ENCODE measurements at places on chromosomes 4 and X.

DNA sequence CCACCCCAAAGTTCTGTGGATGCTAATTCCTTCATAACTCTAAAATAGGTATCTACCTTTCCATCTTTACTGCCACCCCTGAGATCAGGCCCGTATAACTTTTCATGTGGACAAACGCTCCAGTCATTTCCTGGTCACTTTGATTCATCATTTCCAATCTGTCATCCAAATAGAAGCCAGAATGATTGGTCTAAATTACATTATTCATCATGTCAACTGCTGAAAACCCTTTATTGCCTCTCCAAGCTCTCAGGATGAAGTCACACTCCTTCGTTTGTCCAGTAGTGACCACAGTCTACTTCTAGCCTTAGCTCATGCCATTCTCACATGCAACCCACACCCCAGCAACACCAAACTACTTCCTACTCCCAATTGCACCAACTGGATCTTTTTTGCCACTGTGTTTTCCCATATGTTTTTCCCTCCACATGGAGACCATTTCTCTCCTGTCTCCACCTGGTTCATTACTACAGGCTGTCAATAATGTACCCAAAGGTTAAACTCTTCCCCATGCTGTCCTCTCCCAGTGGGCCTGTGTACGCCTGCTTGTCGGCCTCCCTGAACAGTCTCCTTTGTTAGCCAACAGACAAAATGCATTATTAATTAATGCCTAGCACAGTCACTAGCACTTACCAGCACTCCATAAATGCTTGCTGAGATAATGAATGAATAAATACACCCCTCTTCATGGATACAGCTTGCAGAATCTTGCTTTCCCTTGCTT lies 382.6 kb upstream of the NOCT start:
- no peak overlapping the region for H3K4me3 ChIP-seq
- no peaks in the 10 kb centered on the region for H3K27me3 ChIP-seq
- no peak for DNase-seq
- no peak overlapping the region for H3K27ac ChIP-seq
- no peaks in the 10 kb centered on the region for H3K36me3 ChIP-seq
- H3K4me1 ChIP-seq, result no peaks in the 10 kb centered on the region

GRCh38 chrX:138946926-138947325 lies 235.4 kb upstream of the FGF13 start:
- no peaks in the 10 kb centered on the region for H3K27me3 ChIP-seq
- no peaks in the 10 kb centered on the region for H3K4me1 ChIP-seq

DNA sequence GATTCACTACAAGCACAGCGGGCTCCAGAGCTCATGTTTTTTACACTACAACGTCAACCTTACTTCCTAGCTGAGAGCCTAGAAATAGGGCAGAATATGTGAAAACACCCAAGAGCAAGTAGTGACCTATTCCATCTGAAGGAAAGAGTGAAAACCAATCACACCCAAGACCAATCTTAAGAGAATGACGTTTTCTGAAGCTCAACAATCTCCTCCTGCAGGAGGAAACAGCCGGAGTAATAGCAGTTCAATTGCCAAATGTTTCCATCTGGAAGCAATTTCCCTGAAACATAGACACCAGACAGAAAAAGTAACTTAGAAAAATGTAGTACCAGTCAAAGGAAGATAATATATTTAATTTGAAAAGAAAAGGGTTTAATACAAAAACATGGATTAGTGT lies 142.4 kb downstream of the ANXA5 start:
- H3K4me3 ChIP-seq, result no peak overlapping the region
- no peak overlapping the region for H3K27ac ChIP-seq
- no peaks in the 10 kb centered on the region for H3K36me3 ChIP-seq
- no peaks in the 10 kb centered on the region for H3K27me3 ChIP-seq
- H3K4me1 ChIP-seq, result no peaks in the 10 kb centered on the region
- no peak for DNase-seq

- DNase-seq, result no peak
- H3K4me3 ChIP-seq, result no peak overlapping the region
- no peaks in the 10 kb centered on the region for H3K27me3 ChIP-seq
- no peaks in the 10 kb centered on the region for H3K4me1 ChIP-seq
- H3K27ac ChIP-seq, result no peak overlapping the region
Measured at GRCh38 chr4:138310498-138310897, 68.3 kb upstream of the SLC7A11 start.

GRCh38 chr4:148211533-148211932 lies 230.7 kb downstream of the NR3C2 start:
- DNase-seq, result no peak
- H3K4me3 ChIP-seq, result no peak overlapping the region
- H3K27me3 ChIP-seq, result no peaks in the 10 kb centered on the region
- H3K36me3 ChIP-seq, result no peaks in the 10 kb centered on the region
- no peak overlapping the region for H3K27ac ChIP-seq
- peaks cover 5% of the 10 kb centered on the region for H3K4me1 ChIP-seq

DNA sequence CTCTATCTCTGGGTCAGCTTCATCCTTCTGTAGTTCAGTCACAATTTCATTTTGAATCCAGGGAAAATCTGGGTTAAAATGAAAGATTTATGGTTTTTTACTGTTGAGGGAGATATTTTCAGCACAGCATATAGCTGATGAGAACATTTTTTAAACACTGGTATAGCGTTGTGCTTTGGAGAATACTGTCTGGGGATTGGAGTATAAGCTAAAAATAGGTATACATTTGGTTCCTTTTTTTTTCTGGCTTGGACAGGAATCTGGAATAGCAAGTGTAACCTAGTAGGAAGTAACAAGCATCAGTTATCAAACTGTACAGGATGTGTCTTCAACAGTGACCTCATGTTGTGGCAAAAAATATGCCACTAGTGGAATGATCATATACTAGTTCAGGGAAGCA lies 149.1 kb downstream of the GRXCR1 start:
- H3K36me3 ChIP-seq, result no peaks in the 10 kb centered on the region
- H3K27ac ChIP-seq, result no peak overlapping the region
- H3K4me1 ChIP-seq, result no peaks in the 10 kb centered on the region
- H3K4me3 ChIP-seq, result no peak overlapping the region
- H3K27me3 ChIP-seq, result no peaks in the 10 kb centered on the region

DNA sequence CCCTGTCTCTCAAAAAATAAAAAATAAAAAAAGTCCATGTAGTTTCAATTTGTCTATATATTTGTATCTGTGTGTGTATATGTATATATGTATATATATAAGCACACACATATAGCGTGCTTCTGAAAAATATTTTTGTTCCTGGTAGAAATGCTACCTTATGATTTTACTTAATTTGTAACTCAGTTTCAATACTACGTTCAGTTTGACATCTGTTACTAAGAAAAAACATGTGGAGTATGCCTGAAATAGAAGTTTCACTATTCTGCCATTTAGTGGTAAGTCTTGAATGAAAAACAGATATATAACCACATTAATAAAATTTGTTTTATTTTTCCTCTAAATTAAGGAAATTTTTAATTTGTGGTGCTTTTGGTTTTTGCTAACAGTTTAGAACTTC lies 14.2 kb downstream of the FSTL5 start:
- H3K27me3 ChIP-seq, result no peaks in the 10 kb centered on the region
- H3K4me3 ChIP-seq, result no peak overlapping the region

GRCh38 chr4:19694812-19695211 lies 556.9 kb upstream of the SLIT2 start:
- H3K4me1 ChIP-seq, result no peaks in the 10 kb centered on the region
- H3K27ac ChIP-seq, result no peak overlapping the region
- H3K27me3 ChIP-seq, result no peaks in the 10 kb centered on the region
- DNase-seq, result no peak
- H3K36me3 ChIP-seq, result no peaks in the 10 kb centered on the region
- no peak overlapping the region for H3K4me3 ChIP-seq

- H3K4me3 ChIP-seq, result no peak overlapping the region
- no peak overlapping the region for H3K27ac ChIP-seq
- no peaks in the 10 kb centered on the region for H3K36me3 ChIP-seq
- no peaks in the 10 kb centered on the region for H3K27me3 ChIP-seq
- H3K4me1 ChIP-seq, result no peaks in the 10 kb centered on the region
- DNase-seq, result no peak
Measured at GRCh38 chr4:127856813-127857447, 23.8 kb upstream of the PLK4 start.

GRCh38 chrX:135275973-135276372 lies 24.1 kb downstream of the ETDA start:
- no peaks in the 10 kb centered on the region for H3K4me1 ChIP-seq
- no peaks in the 10 kb centered on the region for H3K36me3 ChIP-seq
- no peaks in the 10 kb centered on the region for H3K27me3 ChIP-seq
- no peak for DNase-seq

- no peaks in the 10 kb centered on the region for H3K36me3 ChIP-seq
- no peaks in the 10 kb centered on the region for H3K4me1 ChIP-seq
- no peak overlapping the region for H3K4me3 ChIP-seq
- no peak overlapping the region for H3K27ac ChIP-seq
- no peak for DNase-seq
Measured at GRCh38 chr4:22720091-22720490, 27.4 kb downstream of the GBA3 start.

DNA sequence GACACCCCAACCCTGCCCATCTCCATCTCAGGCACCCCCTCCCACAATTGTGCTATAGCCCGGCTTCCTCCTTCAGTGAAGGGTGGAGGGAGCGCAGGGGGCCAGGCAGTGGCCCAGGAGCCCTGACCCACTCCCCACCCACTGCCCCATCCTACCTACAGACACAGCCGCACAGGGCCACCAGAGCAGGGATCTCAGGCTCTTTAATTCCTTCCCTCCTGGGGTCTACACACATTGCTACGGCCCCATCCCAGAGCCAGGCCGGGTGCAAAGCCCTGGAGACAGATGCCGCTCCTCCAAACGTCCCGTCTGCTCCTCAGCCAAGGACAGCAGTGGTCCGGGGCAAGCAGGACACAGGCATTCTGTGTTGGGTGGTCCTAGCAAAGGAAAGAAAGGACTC lies 12.8 kb upstream of the DUSP9 start:
- H3K27me3 ChIP-seq, result no peaks in the 10 kb centered on the region
- H3K27ac ChIP-seq, result no peak overlapping the region
- no peaks in the 10 kb centered on the region for H3K36me3 ChIP-seq
- H3K4me1 ChIP-seq, result no peaks in the 10 kb centered on the region
- no peak overlapping the region for H3K4me3 ChIP-seq
- no peak for DNase-seq

GRCh38 chr4:104559502-104559901 lies 64.8 kb upstream of the CXXC4 start:
- H3K27me3 ChIP-seq, result no peaks in the 10 kb centered on the region
- no peak overlapping the region for H3K4me3 ChIP-seq
- H3K4me1 ChIP-seq, result no peaks in the 10 kb centered on the region

- H3K4me3 ChIP-seq, result no peak overlapping the region
- no peaks in the 10 kb centered on the region for H3K4me1 ChIP-seq
- H3K27me3 ChIP-seq, result no peaks in the 10 kb centered on the region
- no peaks in the 10 kb centered on the region for H3K36me3 ChIP-seq
Measured at GRCh38 chr4:107631560-107631959, 88.5 kb downstream of the PAPSS1 start.

GRCh38 chrX:50161127-50161526 lies 39.7 kb downstream of the AKAP4 start:
- H3K4me1 ChIP-seq, result no peaks in the 10 kb centered on the region
- DNase-seq, result no peak
- no peak overlapping the region for H3K27ac ChIP-seq

GRCh38 chrX:111506826-111507225 lies 4.6 kb upstream of the SERTM2 start:
- H3K4me1 ChIP-seq, result no peaks in the 10 kb centered on the region
- H3K27ac ChIP-seq, result no peak overlapping the region
- DNase-seq, result no peak
- no peaks in the 10 kb centered on the region for H3K27me3 ChIP-seq
- H3K4me3 ChIP-seq, result no peak overlapping the region

DNA sequence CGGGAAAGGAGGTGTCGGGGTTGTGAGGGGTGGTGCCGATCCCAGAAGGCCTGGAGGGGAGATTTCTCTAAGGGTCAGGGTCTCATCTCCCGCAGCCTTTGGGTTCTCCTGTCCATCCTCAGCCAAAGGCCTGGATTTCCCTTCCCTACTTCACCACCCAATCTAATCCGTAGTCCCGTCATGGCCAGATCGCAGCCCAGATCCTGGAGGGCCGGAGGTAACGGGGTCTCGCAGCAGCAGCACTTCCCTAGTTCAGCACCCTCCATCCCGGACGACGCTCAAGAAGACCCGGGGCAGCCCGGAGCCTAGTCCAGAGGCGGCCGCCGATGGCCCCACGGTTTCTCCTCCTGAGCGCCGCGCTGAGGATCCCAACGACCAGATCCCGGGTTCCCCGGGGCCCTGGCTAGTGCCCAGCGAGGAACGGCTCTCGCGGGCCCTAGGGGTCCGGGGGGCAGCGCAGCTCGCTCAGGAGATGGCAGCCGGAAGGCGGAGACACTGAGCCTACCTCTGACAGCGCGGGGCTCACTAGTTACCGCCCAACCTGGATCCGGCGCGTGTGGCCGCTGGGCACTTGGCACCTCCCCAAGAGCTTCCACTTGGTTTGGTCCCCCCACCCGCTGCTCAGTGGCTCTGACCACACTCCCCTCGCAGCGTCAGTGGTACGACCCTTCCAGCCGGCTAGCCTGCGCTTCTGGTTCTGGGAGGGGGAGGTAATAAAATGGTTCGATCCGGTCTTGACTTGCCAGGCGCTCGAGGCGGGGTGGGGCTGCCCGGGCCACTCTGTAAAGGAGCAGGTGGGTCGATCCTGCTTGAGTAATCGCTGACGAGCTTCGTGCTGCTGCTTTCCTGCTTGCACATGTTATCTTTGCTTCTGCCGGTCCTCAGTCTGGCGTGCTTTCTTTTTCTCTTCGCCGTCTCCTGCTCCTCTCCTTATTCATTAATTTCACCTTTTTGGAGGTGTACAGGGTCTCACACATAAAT lies 3.6 kb downstream of the MAGIX start:
- peak overlapping the region; percentile 63 for H3K27ac ChIP-seq
- H3K36me3 ChIP-seq, result no peaks in the 10 kb centered on the region
- peak; percentile 91 for DNase-seq
- no peaks in the 10 kb centered on the region for H3K27me3 ChIP-seq

GRCh38 chrX:119654112-119654531 lies 38.8 kb downstream of the SEPTIN6 start:
- no peaks in the 10 kb centered on the region for H3K27me3 ChIP-seq
- H3K27ac ChIP-seq, result peak overlapping the region; percentile 41
- DNase-seq, result peak; percentile 75

Data from CD4-positive, alpha-beta memory T cell (primary cell).